CD4-positive, alpha-beta T cell treated with Interleukin-1 beta for 1 hour (primary cell): ENCODE measurements at places on chromosomes 13 and 19.

- no peak for DNase-seq
These were observed 31.0 kb downstream of the CILP2 start for GRCh38 chr19:19568802-19569756.

DNA sequence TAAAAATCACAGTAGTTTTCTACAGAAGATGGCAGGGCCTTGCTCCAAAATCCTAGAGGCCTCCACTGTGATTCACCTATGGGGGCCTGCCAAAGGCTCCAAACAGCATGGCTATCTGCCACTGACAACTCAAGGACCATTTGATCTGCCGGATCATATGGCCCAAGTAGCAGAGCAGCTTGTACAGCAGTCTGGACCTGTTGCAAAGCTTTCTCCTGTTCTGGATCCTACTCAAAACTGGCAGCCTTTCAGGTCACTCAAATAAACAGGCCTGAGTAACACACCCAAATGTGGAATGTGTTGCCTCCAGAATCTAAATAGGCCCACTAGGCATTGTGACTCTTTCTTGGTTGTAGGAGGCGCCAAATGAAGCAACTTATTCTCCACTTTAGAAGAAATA, 1049.3 kb downstream of the PCDH9 start:
- DNase-seq = no peak

DNA sequence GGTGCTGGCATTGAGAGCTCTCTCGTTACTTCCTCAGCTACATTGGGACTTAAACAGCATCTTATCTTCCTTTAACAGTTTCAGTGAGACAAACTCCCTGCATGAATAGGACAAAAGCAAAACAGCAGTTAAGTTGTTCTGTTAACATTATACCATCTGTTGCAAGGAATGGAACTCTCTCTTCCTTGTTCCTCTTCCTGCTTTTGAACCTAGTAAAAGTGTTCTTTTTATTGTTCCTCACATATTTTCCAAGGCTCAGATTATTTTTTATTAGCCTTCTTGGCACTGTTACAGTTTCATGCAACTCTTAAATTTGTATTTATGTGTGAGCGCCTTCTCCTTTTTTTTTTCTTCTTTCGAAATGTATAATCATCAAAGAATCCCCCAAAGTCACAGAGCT, 202.6 kb upstream of the UFM1 start:
- DNase-seq = no peak

DNA sequence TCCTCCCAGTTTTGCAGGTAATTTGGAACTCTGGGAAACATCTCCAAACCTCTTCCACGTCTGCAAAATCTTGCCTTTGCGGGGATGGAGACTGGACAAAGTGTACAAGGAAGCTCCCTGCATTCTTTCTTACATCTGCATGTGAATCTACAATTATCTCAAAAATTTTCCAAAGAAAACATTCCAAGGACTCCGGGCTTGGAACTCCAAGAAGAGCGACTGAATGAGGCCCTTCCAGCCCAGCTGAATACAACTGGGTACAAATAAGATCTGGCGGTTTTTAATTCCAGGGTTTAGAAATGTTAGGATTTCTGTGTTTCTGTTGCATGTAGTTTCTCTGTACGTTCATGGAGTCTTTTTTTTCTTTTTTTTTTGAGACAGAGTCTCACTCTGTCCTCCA, 28.5 kb downstream of the EXOC3L2 start:
- no peak for DNase-seq

DNA sequence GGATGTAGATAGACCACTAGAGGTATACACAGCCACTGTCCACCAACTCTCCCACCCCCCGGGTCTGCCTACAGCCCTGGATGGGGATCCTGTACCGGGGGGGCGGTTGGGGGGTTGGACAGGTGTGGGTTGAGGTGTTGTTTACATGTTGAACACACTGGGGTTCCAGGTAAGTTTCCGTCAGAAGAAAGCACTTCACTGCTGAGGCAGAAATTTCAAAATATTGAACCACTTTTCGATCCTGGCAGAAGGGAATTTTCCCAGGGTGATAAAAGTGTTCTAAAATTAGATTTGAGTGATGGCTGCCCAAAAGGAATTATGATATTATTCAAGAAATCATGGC, 6.6 kb upstream of the CEACAM16 start:
- no peak for DNase-seq

GRCh38 chr19:53131085-53131590, 1.6 kb downstream of the ZNF415 start:
- no peak for DNase-seq

DNA sequence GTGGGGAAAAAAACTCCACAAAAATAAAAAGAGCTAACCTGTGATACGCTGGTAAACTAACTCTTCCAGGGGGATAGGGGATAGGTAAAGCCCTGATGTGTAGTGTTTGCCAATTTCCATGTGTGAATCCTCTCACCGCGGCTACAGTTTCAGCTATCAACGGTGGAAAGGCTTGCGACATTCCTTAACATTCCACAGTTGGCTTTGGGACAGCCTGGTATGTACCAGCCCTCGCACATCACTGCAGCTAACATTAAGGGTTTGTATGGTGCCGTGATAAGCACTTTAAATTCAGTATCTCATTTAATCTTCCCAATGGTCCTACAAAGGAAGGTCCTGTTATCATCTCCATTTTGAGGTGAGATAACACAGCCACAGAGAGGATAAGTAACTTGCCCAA, 112.4 kb downstream of the KATNAL1 start:
- DNase-seq = no peak

DNA sequence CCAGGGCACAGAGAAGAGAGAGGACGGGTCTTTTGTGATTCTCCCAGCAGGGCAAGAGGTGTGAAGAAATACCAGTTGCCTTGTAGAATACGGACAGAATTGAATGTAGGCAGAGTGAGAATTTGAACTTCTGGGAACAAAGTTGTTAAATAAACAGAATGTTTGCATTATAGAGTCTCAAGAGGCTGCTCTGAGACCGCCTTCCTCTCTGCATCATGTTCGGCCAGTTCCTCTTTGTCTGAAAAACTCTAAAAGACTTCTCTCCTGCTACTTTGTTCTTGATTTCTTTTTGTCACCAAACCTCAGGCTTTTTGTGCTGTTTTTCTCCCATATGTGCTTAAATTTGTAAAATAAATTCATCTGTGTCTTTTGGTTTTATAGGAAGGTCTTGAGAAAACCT, 256.4 kb downstream of the DLEU7 start:
- DNase-seq = no peak

- DNase-seq = no peak
These were observed 228.3 kb downstream of the KLF5 start for GRCh38 chr13:73286942-73287620.

- no peak for DNase-seq
These were observed 7.2 kb downstream of the CDC16 start for GRCh38 chr13:114241918-114242317.

- DNase-seq = no peak
These were observed 16.9 kb downstream of the NALCN start for GRCh38 chr13:101399365-101399764.

- peak; percentile 49 for DNase-seq
These were observed 51.2 kb downstream of the NLRP12 start for GRCh38 chr19:53772943-53773342.

DNA sequence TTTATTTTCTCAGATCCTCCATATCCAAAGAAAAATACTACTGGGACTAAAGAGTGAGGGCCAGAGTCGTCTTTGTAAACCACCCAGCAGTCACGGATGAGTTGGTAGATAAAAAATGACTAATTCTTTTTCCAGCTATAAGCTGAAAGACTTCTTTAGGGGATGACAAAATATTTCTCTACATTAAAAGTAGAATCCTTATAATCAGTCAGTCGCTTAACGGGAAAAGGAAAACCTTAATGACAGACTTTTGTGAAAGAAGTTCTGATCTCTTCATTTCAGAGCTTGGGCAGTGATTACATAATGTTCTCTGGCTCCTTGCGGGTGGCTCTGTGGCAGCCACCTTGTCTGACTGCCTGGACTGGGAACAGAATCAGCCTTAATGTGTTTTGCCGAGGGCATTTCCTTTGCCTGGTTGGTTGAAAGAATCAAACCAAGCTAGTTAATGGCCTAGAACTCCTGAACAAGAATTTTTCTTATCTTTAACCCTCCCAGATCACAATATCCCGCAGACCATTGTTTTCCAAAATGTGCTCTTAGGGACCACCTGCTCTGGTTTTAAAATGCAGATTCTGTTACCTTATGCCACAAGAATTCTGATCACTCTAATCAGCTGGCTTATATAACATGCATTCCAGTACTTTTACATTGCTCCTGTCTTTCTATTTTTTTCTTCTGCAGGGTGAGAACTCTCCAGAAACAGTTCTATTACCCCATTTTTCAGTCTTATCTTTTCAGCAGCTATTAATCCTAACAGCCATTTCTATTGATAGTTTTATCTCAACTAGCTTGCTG, 2.5 kb downstream of the ITM2B start:
- DNase-seq = no peak
